Vagina (tissue), 2 donors: ENCODE measurements at places on chromosomes 1 and 21.

DNA sequence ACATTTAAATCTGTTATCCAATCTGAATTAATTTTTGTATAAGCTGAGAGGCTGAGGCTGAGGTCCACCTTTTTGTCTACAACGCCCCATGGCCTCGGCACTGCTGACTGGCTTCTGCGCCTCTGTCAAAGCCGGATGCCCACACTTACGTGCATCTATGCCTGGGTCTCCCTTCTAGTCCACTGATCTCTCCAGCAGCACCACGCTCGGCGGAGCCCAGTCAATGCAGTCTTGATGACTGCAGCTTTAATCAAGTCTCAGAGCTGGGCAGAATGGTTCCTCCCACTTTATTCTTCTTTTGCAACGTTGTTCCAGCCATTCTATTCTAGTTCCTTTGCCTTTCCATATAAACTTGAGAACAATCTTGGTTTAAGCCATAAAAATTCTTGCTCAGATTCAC is 9.4 kb downstream of the PRDM15 start:
- peaks cover 6% of the 10 kb centered on the region for H3K4me1 ChIP-seq
- H3K27me3 ChIP-seq = no peaks in the 10 kb centered on the region
- H3K27ac ChIP-seq = no peak overlapping the region

- DNase-seq = no peak
- H3K36me3 ChIP-seq = no peaks in the 10 kb centered on the region
- H3K4me1 ChIP-seq = no peaks in the 10 kb centered on the region
- H3K27ac ChIP-seq = no peak overlapping the region
Measured at GRCh38 chr1:73800376-73800775, 397.6 kb downstream of the LRRIQ3 start.

DNA sequence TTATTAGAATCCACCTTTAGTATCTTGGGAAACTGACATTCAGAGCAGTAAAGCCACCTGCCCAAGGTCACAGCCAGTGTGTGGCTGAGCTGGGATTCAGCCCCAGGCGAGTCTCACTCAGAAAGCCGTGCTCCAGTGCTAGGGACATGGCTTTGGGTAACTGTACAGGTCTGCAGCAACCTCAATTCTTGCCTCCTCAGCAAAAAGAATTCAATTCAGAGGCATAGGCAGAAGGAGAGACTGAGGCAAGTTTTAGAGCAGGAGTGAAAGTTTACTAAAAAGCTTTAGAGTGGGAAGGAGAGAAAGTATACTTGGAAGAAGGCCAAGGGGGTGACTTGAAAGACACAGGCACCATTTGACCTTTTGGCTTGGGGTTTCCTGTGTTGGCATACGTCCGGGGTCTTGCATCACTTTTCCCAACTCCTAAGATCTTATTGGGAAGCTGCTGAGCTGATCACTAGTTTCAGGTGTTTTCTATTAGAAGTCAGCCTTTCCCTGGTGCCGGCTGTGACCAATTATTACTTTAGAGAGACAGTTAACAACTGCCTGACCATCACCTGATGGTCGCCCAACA is 529.3 kb downstream of the MATN1 start:
- peaks cover 28% of the 10 kb centered on the region for H3K4me1 ChIP-seq
- peak overlapping the region; percentile 25 for H3K27ac ChIP-seq
- H3K36me3 ChIP-seq = no peaks in the 10 kb centered on the region
- no peaks in the 10 kb centered on the region for H3K27me3 ChIP-seq

GRCh38 chr1:11831945-11832725 is 15.4 kb downstream of the NPPA start:
- H3K27ac ChIP-seq = no peak overlapping the region
- no peak overlapping the region for H3K4me3 ChIP-seq

DNA sequence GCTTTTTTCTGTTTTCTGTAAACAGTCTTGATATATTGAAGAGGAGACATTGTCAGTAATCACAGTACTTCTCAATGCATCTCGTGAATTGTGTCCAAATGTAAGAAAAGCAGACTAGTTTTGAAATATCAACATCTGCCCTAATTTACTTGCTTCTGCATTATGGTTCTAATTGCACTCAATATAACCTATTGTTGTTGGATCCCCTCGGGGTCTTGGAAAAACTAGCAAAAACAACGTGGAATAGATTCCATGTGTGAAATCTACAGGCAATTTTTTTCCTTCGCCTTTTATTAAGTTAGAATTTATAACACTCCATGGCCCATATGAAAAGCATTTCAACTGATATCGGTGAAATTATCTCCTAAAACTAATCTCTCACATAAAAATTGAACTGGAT is 236.5 kb downstream of the TTLL7 start:
- H3K36me3 ChIP-seq = no peaks in the 10 kb centered on the region
- H3K27me3 ChIP-seq = no peaks in the 10 kb centered on the region
- H3K4me3 ChIP-seq = no peak overlapping the region
- peaks cover 10% of the 10 kb centered on the region for H3K4me1 ChIP-seq
- DNase-seq = no peak

GRCh38 chr1:230076121-230076520 is 9.1 kb downstream of the GALNT2 start:
- H3K4me3 ChIP-seq = no peak overlapping the region
- DNase-seq = no peak
- H3K27me3 ChIP-seq = no peaks in the 10 kb centered on the region
- H3K27ac ChIP-seq = no peak overlapping the region
- H3K36me3 ChIP-seq = no peaks in the 10 kb centered on the region

- no peak overlapping the region for H3K4me3 ChIP-seq
- no peak overlapping the region for H3K27ac ChIP-seq
- no peak for DNase-seq
- H3K27me3 ChIP-seq = no peaks in the 10 kb centered on the region
Measured at GRCh38 chr21:19541602-19542001, 1138.0 kb upstream of the TMPRSS15 start.

GRCh38 chr1:183942933-183943693 is 94.4 kb downstream of the COLGALT2 start:
- DNase-seq = no peak
- no peak overlapping the region for H3K4me3 ChIP-seq
- no peaks in the 10 kb centered on the region for H3K36me3 ChIP-seq
- no peaks in the 10 kb centered on the region for H3K4me1 ChIP-seq
- no peak overlapping the region for H3K27ac ChIP-seq

DNA sequence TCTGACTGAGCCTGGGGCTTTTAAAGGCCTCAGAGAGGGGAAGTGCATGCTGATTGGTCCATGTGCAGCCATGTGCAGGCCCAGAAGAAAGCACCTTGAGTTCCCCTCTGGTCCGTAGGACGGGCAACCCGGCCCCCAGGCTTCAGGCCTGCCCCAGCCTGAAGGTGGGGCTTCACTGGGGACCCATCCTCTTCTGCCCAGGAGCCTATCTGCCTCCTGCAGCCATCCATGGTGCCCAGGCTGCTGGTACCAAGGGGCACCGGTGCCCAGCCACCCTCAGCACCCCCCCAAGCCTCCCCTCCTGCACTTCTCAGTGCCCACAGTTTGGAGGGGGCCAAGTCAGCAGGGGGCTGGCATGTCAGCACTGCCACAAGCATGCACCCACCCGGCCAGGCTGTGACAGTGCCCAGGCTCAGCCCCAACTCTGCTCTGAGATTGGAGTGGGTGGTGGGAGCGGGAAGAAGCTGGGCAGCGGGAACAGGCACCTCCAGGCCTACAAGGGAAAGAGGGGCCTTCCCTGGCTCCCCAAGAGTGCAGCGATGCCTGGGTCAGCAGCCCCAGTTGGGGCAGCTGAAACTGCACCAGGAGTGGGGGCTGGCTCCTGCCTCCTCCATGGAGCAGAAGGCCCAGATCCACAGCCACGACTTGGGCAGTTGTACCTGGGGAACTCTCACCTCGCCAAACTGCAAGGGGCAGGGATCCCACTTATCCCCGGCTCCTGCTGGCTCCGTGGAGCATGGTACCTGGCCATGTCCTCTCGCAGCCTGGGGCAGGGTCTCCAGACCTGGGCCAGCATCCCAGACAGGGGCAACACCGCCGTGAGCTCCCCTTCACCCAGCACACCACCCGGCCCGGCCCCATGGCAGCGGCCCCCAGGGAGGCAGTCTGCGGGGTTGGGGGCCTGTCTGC is 11.7 kb downstream of the COL6A2 start:
- peaks cover 28% of the 10 kb centered on the region for H3K4me1 ChIP-seq
- no peak overlapping the region for H3K4me3 ChIP-seq
- DNase-seq = peak; percentile 90
- no peaks in the 10 kb centered on the region for H3K27me3 ChIP-seq
- H3K36me3 ChIP-seq = peaks cover 27% of the 10 kb centered on the region

GRCh38 chr1:232509570-232509969 is 120.4 kb downstream of the SIPA1L2 start:
- H3K4me1 ChIP-seq = peaks cover 15% of the 10 kb centered on the region
- H3K27ac ChIP-seq = no peak overlapping the region
- no peaks in the 10 kb centered on the region for H3K27me3 ChIP-seq
- no peak for DNase-seq
- no peaks in the 10 kb centered on the region for H3K36me3 ChIP-seq

DNA sequence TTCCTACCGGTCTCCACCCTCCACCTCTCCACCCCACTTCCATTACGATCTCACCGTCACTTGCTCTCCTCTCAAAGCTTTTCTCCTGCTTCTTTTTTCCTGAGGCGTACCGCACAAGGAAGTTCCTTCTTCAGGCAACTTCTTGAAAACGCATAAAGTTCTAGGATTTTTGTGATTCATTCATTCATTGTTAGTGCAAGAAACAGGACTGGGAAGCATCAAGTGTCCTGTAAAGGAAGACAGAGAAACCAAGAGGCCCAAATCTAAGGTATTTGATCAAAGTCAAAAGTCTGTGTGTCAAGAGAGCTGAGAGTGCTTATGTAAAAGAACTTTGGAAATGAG is 1.3 kb upstream of the RCC2 start:
- H3K27ac ChIP-seq = peak overlapping the region; percentile 78
- no peak overlapping the region for H3K4me3 ChIP-seq
- H3K4me1 ChIP-seq = peaks cover 50% of the 10 kb centered on the region
- no peaks in the 10 kb centered on the region for H3K36me3 ChIP-seq
- DNase-seq = no peak

GRCh38 chr1:92797961-92798360 is 13.1 kb upstream of the EVI5 start:
- no peak overlapping the region for H3K27ac ChIP-seq
- H3K4me1 ChIP-seq = no peaks in the 10 kb centered on the region
- H3K36me3 ChIP-seq = no peaks in the 10 kb centered on the region
- no peak overlapping the region for H3K4me3 ChIP-seq
- no peak for DNase-seq
- no peaks in the 10 kb centered on the region for H3K27me3 ChIP-seq

DNA sequence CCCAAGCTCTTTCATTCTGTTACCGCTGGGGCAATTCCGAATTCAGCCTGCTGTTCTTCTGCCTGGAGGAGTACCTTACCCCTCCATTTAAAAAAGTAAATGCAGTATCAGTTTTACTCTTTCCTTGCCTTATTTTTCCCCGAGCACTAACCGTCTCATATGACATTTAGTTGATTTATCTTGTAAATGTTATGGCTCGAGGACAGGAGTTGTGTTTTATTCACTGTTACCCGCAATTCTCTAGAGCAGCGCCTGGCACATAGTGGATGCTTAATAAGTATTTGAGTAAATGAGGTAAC is 425 bp upstream of the TADA1 start:
- peak overlapping the region; percentile 79 for H3K4me3 ChIP-seq
- H3K4me1 ChIP-seq = peaks cover 35% of the 10 kb centered on the region
- H3K27me3 ChIP-seq = no peaks in the 10 kb centered on the region

GRCh38 chr1:197137322-197137721 is 9.1 kb downstream of the ASPM start:
- DNase-seq = no peak
- H3K4me1 ChIP-seq = no peaks in the 10 kb centered on the region
- no peaks in the 10 kb centered on the region for H3K36me3 ChIP-seq
- no peak overlapping the region for H3K4me3 ChIP-seq
- H3K27me3 ChIP-seq = no peaks in the 10 kb centered on the region

- no peaks in the 10 kb centered on the region for H3K27me3 ChIP-seq
- H3K4me3 ChIP-seq = no peak overlapping the region
- H3K27ac ChIP-seq = peak overlapping the region; percentile 76
- H3K4me1 ChIP-seq = peaks cover 28% of the 10 kb centered on the region
Measured at GRCh38 chr1:6330410-6330911, 63.1 kb downstream of the ACOT7 start.

GRCh38 chr1:220195701-220196100 is 76.6 kb downstream of the RAB3GAP2 start:
- no peak overlapping the region for H3K27ac ChIP-seq
- no peak for DNase-seq
- H3K36me3 ChIP-seq = peaks cover 48% of the 10 kb centered on the region
- no peaks in the 10 kb centered on the region for H3K4me1 ChIP-seq
- H3K27me3 ChIP-seq = no peaks in the 10 kb centered on the region

- no peaks in the 10 kb centered on the region for H3K27me3 ChIP-seq
- H3K4me3 ChIP-seq = no peak overlapping the region
Measured at GRCh38 chr1:229138058-229138457, 132.9 kb upstream of the RAB4A start.

DNA sequence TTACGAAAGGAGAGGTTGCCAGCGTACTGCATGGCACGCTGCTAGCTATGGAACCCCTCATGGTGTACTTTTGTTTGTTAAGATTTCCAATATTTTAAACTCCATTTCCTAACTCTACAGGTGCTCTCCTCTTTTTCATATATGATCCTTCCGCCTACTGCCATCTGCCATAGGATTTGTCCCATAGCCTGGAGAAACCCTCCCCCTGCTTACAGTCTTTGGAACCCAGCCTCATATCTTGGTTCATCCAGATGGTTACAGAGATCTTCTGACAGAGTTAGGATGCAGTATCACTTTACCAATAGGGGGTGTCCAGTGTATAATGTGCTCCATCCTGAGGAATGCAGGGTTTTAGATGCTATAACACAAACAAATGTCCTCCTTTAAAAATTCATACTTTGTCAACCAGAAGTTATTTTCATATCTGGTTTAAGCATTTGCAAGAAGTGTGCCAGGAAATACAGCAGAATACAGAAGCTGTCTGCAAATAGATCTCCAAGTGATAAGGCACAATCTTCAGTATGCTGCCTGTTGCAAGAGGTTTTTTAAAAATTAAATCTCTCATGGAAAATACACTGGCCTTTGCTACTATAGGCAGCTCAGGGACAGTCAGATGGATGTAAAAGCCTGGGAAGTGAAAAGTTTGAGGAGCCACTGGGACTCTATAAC is 377.8 kb downstream of the KCNH1 start:
- no peaks in the 10 kb centered on the region for H3K4me1 ChIP-seq
- H3K27ac ChIP-seq = no peak overlapping the region

- H3K36me3 ChIP-seq = no peaks in the 10 kb centered on the region
- DNase-seq = no peak
Measured at GRCh38 chr1:19656134-19656779, 8.4 kb upstream of the HTR6 start.

- H3K4me1 ChIP-seq = no peaks in the 10 kb centered on the region
- no peak for DNase-seq
- no peak overlapping the region for H3K4me3 ChIP-seq
Measured at GRCh38 chr21:21156957-21157356, 158.7 kb downstream of the NCAM2 start.

DNA sequence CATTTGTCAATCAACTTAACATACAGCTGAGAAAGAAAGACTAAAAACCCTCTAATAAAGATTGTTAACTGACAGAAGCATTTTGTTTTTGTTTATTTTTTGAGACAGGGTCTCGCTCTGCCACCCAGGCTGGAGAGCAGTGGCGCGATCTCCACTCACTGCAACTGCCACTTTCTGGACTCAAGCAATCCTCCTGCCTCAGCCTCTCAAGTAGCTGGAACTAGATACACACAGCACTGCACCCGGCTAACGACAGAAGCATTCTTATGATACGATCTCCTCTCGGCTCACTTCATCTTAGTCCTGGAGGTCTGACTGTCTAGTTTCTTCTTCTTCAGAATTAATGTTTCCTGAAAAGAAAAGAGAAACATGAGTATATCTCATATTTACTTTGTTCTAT is 23.5 kb downstream of the RSPH1 start:
- no peaks in the 10 kb centered on the region for H3K36me3 ChIP-seq
- DNase-seq = no peak
- H3K27me3 ChIP-seq = no peaks in the 10 kb centered on the region
